NCI-H1092 treated with DMSO at 0.1 percent for 48 hours (cell line): ENCODE measurements at places on chromosomes 2 and 18.

GRCh38 chr2:107809835-107810234 is 16.9 kb upstream of the RGPD4 start:
- DNase-seq, result peak; percentile 54

GRCh38 chr2:195486987-195487644 is 169.9 kb upstream of the SLC39A10 start:
- DNase-seq, result no peak

- no peak for DNase-seq
Observed at GRCh38 chr2:223300326-223300725, 248.3 kb downstream of the KCNE4 start.

- DNase-seq, result peak; percentile 62
Observed at GRCh38 chr18:32769586-32770053, 3.2 kb downstream of the KLHL14 start.

DNA sequence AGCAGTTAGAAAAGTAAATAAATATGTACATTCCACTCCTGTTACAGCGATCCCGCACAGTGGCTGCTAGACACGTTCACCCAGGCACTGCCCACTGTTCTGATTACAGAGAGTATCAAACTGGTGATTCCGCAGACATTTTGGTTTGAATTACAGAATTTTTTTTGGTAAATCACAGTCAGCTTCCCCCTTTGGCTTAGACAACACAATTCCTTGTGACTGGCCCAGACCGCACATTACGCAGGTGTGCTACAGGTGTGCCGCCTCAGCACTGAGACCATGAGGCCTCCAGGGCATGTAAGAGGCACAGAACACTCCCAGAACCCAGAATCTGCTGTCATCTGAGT is 112.3 kb downstream of the PXDN start:
- no peak for DNase-seq

DNA sequence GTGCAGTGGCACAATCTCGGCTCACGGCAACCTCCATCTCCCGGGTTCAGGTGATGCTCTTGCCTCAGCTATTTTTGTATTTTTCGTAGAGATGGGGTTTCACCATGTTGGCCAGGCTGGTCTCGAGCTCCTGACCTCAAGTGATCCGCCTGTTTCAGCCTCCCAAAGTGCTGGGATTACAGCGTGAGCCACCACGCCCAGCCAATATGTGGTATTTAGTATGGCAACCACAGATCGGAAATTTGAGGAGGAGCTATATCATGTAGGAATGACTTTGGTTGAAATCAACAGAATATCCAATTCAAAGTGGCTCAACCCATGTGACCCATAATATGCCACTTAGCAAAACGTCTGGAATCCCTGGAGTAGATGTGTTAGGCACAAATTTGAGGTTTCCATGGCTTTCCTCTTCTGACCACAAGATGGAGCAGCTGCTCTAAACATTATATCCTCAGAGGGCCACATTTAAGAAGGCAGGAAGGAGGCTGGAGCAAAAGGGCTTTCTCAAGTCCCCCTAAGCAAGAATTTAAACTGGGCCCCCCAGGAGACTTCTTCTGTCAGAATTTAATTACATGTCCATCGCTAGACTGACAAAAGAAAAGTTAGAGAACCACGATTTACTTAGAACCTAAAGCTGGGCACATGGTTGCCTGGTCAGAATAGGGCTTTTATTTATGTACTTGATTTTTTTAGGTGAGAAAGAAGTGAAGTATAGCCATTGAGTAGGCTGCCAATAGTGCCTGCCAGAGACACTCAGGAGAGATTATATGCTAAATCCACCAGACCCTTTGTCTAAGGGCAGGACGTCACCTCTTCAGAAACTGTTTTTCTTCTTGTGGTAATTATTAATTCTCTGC is 49.6 kb upstream of the ITSN2 start:
- peak; percentile 62 for DNase-seq

- no peak for DNase-seq
Observed at GRCh38 chr2:36356990-36357846, 1.6 kb downstream of the CRIM1 start.

GRCh38 chr2:148853458-148853857 is 21.6 kb upstream of the KIF5C start:
- DNase-seq, result no peak

- DNase-seq, result peak; percentile 60
Observed at GRCh38 chr2:173990970-173991819, 26.0 kb upstream of the SP3 start.

DNA sequence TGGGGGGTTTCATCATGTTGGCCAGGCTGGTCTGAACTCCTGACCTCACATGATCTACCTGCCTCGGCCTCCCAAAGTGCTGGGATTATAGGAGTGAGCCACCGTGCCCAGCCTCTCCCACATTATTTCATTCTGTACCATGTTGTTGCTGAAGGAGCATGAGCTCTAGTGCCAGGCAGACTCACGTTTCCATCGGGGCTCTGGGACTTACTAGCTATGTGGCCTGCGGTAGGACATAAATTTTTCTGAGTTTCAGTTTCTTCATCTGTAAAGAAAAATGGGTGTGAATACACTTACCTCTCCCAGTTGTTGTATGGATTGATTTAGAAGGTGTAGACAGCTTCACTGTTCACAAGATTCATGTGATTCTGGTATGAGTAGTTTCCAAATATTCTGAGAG is 30.8 kb upstream of the CCL20 start:
- no peak for DNase-seq

- DNase-seq, result no peak
Observed at GRCh38 chr2:2232167-2232566, 98.9 kb downstream of the MYT1L start.

DNA sequence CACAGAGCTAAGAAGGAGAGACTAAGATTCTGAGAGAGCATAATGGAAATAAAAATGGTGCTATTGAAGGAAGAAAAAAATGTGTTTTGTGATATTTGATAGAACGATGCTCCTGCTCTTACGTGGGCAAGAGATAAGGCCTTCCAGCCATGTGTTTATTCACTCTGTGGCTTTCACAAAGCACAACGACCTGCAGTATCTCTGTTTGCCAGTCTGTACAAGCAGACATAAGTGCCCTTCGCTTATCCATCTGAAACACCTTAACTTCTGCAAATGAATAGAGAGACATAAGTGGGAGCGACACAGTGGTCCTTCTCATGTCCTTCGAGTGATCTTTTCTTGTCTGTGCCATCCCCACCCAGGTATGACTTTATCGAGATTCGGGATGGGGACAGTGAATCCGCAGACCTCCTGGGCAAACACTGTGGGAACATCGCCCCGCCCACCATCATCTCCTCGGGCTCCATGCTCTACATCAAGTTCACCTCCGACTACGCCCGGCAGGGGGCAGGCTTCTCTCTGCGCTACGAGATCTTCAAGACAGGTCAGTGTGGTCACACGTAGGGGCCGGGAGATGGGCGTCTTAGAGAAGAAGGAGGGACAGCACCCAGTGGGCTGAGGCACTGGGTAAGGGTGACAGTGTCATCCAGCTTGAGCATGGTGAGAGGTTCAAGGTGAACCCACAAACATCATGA is 33.7 kb downstream of the NRP2 start:
- DNase-seq, result no peak

DNA sequence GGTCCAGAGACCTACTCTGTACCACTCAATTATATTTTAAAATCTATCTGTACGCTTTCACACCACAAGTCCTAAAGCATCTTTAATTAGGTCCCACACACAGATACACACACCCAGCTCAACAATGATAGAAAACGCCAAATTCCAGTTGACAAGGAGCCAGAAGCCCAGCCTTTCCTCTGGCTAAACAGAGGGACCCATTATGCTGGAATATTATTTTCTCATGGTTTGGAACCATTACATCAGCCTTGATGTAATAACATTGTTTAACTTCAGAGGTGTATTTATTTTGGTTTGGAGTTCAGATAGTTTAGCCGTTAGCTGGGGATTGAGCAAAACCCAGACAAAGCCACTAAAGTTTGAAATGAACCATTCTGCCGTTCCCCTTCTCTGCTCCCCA is 14.0 kb upstream of the INHBB start:
- DNase-seq, result no peak

DNA sequence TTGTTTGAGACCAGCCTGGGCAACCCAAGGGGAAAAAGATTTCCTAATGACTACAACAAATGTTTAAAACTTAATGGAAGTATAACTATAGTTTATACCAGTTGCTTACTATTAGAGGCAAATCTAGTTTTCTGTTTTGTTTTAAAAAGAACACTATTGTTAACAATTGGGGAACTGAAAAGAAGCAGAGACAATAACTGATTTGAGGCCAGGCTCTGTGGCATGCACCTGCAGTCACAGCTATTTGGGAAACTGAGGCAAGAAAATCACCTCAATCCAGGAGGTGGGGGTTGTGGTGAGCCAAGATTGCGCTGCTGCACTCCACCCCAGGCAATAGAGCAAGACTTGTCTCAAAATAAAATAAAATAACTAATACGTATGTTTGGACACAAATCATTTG is 28.2 kb upstream of the USP34 start:
- no peak for DNase-seq

DNA sequence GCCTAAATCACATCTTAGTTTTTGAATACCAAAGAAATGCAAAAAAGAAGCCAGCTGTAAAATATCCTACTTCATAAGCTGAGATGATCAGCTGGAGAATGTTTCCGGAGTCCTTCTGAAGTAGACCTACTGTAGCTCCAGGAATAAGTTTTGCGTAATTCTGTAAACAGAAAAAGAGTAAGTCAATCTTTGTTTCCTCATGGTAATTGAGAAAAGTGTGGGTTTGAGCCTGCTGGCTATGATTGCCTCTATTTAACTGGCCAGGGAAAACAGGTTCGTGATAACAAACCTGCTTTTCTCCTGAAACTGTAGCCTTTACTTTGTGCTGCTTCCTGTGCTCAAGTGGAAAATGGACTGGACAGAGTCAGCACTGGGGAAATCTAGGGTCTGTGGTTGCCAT is 58.2 kb downstream of the ITGB6 start:
- no peak for DNase-seq

DNA sequence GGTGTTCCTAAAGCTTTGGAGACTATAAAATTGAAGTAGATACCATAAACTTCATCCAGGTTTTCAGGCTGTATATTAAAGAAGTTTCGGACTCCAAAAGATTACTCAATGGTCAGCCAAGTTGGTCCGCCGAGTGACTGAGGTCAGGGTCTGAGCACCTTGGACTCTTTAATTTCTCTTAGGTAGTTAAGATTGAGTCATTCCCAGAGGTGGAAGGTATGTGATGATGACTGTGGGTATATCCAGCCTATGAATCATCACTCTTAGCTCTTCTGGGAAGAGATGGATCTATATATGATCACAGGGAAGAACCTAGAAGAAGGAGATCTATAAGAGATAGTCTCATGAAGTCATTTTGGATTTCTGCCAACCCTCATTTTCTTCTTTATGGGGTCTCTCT is 3.3 kb downstream of the ITGA6 start:
- no peak for DNase-seq

GRCh38 chr2:226985583-226985946 is 149.7 kb downstream of the RHBDD1 start:
- no peak for DNase-seq

- DNase-seq, result no peak
Observed at GRCh38 chr2:45024600-45025291, 15.5 kb upstream of the SIX2 start.

- peak; percentile 74 for DNase-seq
Observed at GRCh38 chr2:219460424-219460926, 25.8 kb downstream of the SPEG start.

DNA sequence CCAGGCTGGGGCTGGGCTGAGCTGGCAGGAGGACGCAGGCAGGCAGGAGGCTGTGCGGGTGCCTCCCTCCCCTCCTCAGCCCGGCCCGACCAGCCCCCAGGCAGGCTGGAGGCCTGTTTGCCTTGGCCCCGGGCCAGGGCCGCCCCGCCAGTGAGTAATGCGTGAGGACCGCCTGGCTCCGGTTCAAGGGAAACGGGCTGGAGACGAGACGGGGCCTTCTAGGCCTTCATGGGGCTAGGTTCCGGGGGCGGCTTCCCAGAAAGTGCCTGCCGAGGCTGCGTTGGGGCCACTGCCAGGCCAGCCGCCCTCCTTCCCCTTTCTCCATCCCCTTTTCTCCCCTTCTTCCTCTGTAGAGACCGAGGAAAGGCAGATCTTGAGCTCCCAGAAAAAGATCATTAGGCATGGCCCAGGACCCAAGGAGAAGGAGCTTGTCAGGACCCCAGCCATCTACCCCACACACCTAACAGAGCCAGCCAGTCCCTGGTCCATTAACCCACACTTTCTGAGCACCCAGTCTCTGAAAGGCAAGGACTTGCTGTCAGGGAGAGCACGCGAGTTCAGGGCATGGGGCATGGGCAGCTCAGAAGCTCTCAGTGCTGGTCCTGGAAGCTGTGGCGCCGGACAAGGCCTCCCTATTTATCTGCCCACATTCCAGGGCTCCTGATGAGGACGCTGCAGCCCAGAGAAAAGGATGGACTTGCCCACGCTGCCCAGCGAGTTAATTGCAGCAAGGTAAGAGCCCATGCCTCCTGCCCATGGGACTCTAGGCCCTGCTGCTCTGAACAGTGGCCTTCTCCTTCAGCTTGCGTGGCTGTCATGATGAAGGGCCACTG is 48.5 kb downstream of the SMAD7 start:
- peak; percentile 93 for DNase-seq

GRCh38 chr2:26805241-26805676 is 19.4 kb downstream of the CENPA start:
- no peak for DNase-seq

GRCh38 chr2:237441605-237442274 is 27.8 kb upstream of the COL6A3 start:
- no peak for DNase-seq

GRCh38 chr2:215435280-215435869 is 493 bp downstream of the FN1 start:
- no peak for DNase-seq
